ENCODE measurements at places on chromosomes 2 and 18.

DNA sequence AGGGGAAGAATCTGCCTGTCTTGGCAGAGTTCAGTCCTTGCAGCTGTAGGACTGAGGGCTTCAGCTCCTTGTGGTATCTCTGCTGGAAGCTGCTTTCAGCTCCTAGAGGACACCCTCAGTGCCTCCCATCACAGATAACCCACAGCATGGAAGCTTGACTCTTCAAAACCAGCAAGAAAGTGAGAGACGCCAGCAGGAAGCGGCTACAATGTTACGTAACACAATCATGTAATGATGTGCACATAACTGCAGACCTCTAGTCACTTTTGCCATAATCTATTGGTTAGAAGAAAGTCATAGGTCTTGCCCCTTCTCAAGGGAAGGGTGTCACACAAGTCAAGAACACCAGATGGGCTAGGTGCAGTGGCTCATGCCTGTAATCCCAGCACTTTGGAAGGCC, 69.1 kb upstream of the AFF3 start:
- DNase-seq = no peak

DNA sequence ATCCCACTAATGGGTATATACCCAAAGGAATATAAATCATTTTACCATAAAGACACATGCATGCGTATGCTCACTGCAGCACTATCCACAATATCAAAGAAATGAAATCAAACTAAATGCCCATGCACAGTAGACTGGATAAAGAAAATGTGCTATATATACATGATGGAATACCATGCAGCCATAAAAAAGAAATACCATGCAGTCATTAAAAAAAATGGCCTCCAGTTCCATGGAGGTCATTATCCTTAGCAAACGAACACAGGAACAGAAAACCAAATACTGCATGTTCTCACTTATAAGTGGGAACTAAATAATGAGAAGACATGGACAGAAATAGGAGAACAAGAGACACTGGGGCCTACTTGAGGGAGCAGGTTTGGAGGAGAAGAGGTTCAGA, 53.6 kb upstream of the SERTAD2 start:
- no peak for DNase-seq

GRCh38 chr18:77081390-77081778, 51.2 kb downstream of the MBP start:
- peak; percentile 83 for DNase-seq

GRCh38 chr2:235608200-235608887, 114.5 kb downstream of the AGAP1 start:
- DNase-seq = no peak

- no peak for DNase-seq
Measured at GRCh38 chr2:15363142-15363541, 198.0 kb downstream of the NBAS start.

DNA sequence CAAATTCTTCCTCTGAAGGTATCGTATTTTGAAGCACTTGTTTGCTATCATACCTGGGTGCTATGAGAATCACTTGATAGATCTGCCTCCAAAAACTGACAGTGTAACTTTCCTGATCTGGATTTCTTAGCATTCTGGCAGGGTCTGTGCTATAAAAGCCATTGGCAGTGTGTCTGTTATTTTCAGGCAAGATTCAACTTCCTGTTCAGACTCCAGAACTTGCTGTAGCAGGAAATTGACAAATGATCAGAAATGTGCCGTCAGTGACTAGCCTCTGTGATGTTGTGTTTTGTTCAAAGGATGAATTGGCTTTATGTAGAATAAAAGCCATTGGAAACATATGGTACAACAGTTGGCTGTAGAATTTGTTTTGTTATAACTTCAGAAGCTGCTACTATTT, 273.3 kb downstream of the PTPRM start:
- no peak for DNase-seq

GRCh38 chr2:11719230-11719977, 27.0 kb upstream of the LPIN1 start:
- no peak for DNase-seq

- DNase-seq = no peak
Measured at GRCh38 chr2:234469972-234470371, 26.9 kb downstream of the ARL4C start.

DNA sequence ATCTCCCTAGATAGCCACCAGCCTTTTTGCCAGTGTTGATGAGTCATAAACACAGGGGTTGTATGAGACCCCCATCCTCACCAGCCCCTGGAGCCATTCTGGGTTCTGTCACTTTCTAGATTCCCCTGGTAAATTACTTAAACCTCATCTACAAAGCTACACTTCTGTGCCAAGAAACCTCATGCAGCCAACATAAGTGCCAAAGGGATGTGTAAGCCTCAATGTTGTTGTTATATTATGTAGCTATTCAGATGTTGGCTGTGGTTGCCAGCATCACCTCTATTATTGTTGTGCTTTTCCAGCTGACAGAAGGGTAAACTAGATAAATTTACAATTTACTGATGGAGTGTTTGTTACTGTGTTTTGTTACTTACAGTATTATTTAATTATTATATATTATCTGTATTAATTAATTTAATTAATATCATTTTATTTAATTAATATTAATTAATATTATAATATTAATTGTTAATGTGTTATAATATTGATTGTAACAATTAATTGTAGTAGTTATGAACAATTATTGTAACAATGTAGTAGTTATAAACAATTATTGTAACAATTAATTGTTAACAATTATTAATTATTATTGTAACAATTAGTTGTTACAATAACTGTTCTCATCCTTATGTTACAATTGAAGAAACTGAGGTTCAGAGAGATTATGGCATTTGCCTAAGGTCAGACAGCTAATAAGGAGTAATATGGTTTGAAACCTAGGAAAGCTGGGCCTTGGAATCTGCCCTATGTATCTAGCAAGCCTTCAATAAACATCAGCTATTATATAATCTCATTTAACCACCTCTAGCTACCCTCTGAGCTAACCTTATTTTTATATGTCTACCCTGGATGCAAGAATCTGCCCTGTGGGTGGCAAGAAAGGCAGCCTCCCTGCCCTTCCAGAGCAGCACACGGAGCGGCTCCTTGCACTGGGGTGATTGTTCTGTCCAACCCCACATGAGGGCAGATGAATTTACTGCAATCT, 36.1 kb downstream of the PSTPIP2 start:
- DNase-seq = no peak

DNA sequence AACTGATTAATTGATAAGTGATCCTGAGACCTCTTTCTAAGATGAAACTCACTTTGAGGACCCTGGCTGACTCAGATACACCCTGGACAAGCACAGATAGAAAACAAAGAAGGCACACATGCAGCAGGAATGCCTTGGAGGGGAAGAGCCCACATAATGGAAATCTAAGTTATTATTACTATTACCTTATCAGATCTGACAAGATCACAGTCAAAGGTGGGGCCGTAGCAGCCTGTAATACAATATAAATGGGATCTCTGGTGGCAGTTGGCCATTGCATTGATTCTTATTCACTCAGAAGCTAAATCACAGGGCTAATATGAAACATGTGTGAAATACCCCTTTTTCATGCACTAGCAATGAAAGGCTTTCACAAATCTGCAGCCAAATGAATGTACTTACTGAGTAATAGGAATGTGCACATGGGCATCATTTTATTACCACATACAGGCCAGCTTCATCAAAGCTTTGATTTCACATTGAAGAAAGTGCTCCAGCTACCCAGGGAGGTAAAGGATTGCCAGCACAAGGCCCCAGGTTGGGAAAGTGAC, 84.0 kb downstream of the ZBTB7C start:
- DNase-seq = no peak

GRCh38 chr18:5449858-5450509, 93.8 kb downstream of the EPB41L3 start:
- no peak for DNase-seq

- no peak for DNase-seq
Measured at GRCh38 chr2:182541268-182541667, 114.4 kb upstream of the PDE1A start.

DNA sequence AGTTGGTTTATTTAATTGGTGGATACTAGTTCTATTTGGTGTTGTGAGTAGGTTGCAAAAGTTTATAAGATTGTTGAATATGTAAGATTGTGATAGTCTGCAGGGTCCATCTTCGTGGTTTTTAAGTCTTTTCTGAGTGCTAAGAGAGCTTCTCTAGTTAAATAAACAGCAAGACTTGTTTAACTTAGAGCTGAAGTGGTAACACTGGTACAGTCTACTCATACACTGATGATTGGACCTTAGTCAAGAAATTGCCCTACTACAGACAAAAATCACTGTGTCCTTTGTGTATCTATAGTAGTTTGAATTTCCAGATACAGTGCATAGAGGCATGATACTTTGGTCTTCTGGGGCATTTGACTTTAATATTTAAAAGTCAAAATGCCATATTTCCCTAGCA, 94.6 kb downstream of the PHLPP1 start:
- DNase-seq = no peak

DNA sequence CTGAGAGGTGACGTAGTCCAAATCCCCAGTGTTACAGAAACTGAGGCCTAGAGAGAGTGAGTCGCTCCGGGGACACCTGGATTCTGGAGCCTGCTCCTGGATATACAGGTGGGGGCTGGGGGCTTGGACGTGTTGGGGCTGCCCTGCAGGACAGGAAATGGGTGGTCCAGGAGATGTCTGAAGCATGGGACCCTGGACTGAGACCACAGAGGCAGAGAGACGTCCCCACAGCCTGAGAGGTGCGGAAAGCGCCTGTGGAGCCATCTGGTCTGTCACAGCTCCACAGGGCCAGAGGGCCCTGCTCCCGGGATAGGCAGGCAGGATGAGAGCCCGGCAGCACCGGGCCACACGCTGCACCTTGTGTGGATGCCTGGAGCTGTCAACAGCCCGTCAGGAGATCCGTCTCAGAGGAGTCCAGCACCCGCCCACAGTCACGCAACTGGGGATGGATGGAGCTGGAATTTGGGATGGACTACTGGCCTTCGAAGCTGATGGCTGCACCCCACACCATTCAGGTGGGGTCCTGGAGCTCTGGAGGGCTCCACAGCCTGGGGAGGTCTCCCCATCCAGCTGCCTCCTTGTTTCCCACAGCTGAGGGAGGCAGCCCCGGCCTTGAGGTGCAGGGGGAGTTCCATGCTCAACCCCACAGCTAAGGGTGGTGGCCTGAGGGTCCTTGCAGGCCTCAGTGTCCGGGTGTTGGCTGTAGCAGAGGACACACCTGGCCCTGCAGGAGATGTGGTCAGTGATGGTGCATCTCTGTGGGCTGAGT, 303.0 kb downstream of the NDUFA10 start:
- DNase-seq = no peak

DNA sequence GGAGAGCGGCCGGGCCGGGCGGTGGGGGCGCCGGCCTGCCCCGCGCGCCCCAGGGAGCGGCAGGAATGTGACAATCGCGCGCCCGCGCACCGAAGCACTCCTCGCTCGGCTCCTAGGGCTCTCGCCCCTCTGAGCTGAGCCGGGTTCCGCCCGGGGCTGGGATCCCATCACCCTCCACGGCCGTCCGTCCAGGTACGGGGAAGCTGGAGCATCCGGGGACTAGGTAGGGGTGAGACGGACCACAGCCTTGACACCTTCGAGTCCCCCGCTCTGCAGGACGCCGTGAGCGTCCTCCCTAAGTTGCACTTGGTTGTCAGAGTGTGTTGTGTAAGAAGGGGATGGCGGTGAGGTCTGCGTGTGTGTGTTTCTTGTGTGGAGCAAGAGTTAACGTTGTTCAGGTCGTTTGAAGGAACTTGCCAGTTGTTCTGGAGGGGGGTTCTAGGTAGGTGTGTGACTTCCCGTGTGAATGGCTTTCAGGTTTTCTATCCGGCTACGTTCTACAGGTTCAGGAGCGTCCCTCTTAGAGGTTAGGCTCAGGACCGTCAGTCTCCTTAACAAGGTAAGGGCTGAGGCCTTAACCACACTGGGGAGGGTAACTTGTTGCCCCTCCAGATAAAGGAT, 393 bp downstream of the IL1R1 start:
- no peak for DNase-seq

DNA sequence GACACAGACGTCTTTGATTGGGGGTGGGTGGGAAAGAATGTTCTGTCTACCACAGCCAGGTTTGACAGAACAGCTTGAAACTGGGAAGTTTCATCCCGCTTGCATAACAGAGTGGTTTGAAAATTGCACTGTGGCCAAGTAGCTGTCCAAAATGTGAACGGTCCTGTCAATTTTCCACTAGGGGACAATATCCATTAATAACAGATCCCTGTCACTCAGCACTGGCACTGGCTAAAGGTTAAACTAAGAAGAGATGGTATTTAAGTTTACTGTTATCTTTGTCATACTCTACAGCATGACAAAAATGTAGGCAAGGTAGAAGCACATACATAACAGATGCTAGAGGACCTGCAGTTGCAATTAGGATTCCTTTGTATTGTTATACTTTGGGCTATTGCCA, 55.6 kb upstream of the ACMSD start:
- no peak for DNase-seq

GRCh38 chr18:59846814-59847490, 52.8 kb upstream of the PMAIP1 start:
- peak; percentile 24 for DNase-seq
